ENCODE measurements at places on chromosomes 4 and X.

- no peak for DNase-seq
Observed at GRCh38 chr4:88614058-88614457, 21.8 kb downstream of the HERC3 start.

- no peak for DNase-seq
Observed at GRCh38 chr4:153794006-153794405, 5.1 kb upstream of the SFRP2 start.

DNA sequence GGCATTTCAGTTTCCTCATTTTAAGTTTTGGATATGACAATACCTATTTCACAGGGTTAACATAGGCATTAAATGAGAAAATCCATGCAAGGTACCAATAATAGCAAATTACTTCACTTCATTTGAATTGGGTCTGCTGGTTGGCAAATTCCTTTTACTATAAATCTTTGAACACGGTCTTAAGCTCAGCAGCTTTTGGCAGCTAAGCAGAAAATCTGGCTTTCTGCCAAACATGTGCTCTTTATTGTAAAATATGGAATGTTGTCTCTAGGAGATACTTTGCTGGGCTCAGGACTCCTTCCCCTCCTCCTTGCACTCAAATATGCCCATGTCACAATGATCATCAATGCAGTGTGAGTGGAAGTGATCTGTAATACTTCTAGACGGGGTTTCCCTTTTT, 16.8 kb upstream of the DMP1 start:
- no peak for DNase-seq

GRCh38 chr4:41280010-41280409, 23.3 kb downstream of the UCHL1 start:
- no peak for DNase-seq

DNA sequence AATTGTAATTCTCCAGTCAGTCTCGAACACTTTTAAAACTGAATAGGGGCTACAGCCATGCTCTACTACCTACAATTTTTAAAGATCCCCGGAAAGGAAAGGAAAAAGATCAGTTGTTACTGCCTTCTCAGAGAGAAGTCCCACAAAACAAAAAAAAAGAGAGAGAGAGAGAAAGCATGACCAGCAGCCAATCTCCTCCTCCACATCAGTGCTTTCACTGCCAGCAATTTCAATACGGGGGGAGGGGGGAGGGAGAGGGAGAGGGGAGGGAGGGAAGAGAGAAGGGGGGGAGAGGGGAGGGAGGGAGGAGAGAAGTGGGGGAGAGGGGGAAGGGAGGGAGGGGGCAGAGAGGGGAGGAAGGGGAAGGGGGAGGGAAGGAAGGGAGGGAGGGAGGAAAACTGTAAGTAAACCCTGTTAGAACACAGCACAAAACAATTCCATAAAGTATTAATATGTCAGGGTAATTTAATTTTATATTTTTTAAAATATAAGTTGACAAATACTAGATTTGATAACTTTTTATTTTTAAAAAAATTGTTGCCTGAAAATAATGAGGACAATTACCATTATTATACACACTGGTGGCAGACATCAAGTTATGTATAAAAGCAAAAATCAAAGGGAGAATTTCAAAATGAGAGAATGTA, 108.0 kb downstream of the LRBA start:
- no peak for DNase-seq

DNA sequence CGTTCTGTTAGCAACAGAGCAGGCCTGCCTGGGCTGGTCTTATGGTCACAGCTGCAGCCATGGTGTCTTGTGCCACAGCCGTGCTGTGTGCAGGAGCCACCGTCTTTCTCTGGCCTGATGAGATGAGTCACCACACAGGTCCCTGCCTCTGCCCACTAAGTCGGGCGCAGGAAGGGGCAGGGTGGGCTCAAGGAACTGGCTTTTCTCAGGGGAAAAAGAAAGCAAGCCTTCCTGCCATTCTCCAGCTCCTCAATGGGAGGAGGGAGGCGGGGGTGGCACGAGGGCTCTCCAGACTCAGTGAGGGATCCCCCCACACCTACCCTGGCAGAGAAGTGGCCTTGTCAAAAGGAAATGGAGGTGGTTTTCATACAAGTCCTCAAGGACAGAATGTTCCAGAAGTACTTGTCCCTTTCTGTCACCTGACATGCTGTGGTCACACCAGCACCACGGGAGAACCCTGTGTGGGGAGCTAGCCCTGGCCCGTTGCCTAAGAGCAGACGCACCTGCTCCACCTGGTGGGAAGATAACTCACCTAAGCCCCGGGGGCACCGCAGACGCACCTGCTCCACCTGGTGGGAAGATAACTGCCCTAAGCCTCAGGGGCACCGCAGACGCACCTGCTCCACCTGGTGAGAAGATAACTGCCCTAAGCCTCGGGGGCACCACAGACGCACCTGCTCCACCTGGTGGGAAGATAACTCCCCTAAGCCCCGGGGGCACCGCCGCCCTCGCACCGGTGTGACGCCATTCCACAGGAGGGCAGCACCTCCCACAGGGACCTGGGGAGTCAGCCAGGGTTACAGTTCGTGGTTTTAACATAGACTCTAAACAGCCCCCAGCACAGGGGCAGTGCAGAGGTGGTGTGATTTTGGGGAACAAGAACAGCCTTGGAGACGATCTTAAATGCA, 18.5 kb downstream of the UVSSA start:
- no peak for DNase-seq

GRCh38 chrX:39816871-39817731, 280.7 kb downstream of the BCOR start:
- DNase-seq, result no peak

DNA sequence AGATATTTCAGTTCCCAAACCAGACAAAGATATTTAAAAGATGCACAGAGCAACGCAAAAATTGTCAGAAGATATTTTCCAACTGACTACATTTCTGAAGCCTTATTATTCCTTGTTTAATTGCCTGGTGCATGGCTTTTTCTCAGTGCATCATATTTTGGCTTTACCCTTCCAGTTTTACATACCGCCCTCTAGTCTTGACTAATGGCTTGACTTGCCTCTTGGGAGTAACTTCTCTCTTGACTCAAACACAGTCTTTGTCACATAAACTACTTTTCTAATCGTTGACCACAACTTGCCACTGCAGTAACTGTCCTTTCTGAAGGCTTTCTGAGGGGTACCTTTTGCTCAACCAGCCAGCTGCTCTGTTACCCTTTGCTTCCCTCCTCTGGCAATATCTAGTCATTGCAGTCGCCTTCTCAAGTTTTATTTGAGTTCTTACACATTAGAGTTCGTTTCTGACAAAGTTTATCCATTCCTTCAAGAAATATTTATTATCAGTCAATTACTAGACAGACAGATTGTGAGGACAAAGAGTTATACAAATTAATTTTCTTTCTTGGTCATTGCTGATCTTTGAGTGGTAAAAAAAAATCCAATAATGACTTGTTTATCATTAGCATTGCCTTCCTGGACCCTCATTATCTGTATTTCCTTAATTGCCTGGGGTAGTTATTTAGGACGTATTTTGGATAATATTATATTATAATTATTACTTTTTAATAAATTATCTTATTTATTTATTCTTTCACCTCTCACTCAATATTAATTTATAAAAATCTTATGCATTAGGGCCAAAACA, 506.9 kb upstream of the PCDH10 start:
- DNase-seq, result no peak

GRCh38 chrX:46957297-46957696, 45.1 kb downstream of the JADE3 start:
- no peak for DNase-seq

GRCh38 chrX:140817943-140818342, 108.4 kb downstream of the LINC00632 start:
- no peak for DNase-seq

DNA sequence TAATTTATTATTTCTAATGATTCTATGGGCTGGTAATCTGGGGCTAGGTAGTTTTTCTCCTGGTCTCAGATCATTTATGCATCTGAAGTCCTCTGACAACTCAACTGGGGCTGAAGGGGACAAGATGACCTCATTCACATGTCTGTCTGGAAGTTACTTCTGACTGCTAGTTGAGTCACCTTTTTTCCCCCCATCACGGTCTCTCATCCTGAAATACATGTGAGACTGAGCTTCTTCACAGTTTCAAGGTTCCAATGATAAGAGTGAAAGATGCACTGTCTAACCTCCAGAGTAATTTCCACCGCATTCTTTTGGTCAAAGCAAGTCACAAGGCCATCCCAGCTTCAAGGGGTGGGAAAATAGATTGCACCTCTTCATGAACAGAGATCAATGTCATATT, 356.7 kb upstream of the RPS6KA3 start:
- DNase-seq, result no peak

GRCh38 chr4:184628103-184628502, 21.1 kb downstream of the CASP3 start:
- DNase-seq, result no peak

DNA sequence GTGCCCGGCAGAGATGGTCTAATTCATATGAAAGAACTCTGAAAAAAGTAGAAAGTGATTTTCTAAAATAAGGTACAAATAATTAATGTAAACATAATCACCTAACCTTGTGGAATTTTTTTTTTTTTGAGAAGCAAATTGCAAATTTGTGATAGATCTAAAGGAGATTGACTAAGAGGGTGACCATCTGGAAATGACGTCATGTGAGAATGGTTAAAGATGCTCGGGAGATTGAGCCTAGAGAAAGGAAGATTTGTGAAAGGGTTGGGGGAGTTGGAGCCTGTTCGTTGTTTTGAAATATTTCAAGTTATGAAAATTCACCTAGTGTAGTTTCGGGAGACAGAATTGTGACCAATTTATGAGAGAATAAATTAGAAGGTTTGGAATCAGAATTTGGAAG, 115.7 kb upstream of the ANK2 start:
- DNase-seq, result no peak

GRCh38 chr4:176840166-176840565, 47.4 kb upstream of the VEGFC start:
- DNase-seq, result no peak

DNA sequence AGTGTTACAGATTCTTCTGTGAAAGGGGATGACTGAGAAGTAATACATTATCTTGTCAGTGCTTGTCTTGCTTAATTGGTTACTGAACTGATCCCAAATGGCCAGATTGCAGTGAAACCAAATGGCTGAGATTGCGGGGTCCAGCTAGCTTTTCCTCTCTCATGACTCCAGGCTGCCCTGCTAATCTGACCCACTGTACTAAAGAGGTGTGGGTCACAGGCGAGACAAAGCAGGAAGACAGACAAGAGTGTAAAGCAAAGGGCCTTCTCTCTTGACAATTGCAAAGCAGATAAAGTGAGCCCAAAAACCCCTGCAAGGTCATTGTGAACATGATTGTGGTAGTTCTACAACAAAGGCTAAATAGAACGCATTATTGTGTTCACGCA, 2.1 kb downstream of the TMEM150C start:
- DNase-seq, result no peak

- DNase-seq, result no peak
Observed at GRCh38 chr4:63218856-63219255, 1190.4 kb downstream of the TECRL start.

- DNase-seq, result peak; percentile 70
Observed at GRCh38 chr4:8228319-8229250, 29.5 kb downstream of the SH3TC1 start.

- no peak for DNase-seq
Observed at GRCh38 chr4:170400361-170400760, 310.6 kb upstream of the AADAT start.
